ENCODE measurements at places on chromosomes 7 and 10. TPM values are rescaled to one million over a fixed set of nuclear protein-coding genes. Genes with fewer than 3 reads are reported as not detected.

The AKR1C8 gene
- total RNA-seq: not detected

The MYOZ1 gene
- not detected for total RNA-seq

The CLDN4 gene
- total RNA-seq: 4.8 TPM

The EIF5AL1 gene
- 2.3 TPM for total RNA-seq

The TRDMT1 gene
- 3.8 TPM for total RNA-seq

The MINPP1 gene
- total RNA-seq: 21.4 TPM

The UCMA gene
- total RNA-seq: not detected

The MSMB gene
- 0.42 TPM for total RNA-seq

The BUD31 gene
- total RNA-seq: 139 TPM

The IFIT1 gene
- total RNA-seq: 4.7 TPM

The FAM20C gene
- 40.3 TPM for total RNA-seq
